ENCODE measurements at places on chromosomes 7 and 10.
A peak's percentile ranks its signal among the peaks of the same experiment; 100 is the strongest.

- no peak for ATAC-seq
These were observed 837 bp downstream of the SLC29A3 start for GRCh38 chr10:71319800-71320392.

DNA sequence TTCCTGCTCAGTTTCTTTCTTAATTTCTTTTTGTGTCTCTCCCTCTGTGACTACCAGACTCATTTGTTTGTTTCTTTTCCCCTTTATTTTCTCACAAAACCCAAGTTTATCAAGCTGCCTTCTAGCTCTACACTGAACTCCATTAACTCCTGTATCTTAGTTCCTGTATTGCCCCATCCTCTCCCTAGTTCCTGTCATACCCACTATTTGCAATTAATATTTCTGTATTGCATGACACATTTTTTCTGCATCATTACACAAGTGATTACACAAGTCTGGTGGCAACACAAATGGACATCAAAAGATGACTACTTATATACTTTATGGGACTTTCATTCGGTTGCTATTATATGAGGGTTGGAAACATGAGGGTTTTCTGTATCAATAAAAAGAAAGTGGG is 26.9 kb upstream of the OR9A4 start:
- ATAC-seq, result no peak

GRCh38 chr10:11331726-11332125 is 279.7 kb downstream of the USP6NL start:
- no peak for ATAC-seq

DNA sequence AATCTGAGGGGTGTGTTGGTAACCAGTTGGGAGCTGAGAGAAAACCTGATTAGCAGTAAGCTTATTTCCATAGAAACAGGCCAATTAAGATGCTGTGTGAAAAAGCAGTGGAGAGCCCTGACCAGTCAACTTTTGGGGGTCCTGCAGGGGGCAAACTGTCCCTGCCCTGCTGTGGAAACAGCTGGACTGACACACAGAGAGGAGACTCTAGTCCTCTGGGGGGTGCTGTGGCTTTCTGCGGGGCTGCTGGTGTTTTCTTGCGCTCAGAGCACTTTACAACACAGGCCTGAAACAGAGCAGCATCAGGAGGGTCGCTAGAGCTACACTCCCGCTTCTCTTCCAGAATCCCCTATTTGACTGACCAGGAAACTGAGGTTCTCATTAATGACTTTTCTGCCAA is 546.9 kb upstream of the GALNT17 start:
- no peak for ATAC-seq

- peak; percentile 62 for ATAC-seq
These were observed 1.7 kb upstream of the EGR2 start for GRCh38 chr10:62817766-62818425.

DNA sequence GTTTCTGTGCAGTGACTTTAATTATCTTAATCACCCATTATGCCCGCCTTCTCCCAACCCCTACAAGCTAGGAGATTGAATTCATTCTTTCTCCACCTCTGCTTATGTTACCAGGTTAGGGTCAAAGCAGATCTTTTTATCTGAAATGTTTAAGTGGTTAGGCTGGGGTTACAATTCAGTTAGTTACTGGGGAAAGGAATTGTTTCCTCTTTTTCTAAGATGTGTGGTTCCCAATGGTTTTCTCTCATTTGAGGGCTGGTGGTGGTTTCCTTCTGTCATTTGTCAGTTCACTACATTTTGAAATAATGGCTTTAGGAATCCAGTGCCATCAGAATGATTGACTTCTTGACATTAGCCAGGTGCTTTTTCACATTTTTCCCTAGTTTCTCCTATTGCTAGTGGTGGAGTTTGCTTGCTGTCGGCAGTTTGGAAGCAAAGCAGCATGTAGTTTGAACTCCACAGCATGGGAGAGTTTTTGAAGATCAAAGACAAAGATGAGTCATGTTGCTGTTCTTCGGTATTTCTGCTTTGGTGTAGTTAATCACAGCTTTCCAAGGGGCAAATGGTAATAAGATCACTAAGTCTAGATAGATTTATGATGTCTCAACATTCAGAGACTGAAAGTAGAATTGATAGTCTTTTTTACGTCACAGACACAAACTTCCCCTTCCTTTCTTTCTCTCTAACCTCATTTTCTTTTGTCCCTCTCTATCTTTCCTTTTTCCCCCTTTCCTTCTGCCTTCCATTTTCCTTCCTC is 168.2 kb downstream of the SND1 start:
- no peak for ATAC-seq

GRCh38 chr7:157479326-157479725 is 142.5 kb downstream of the DNAJB6 start:
- ATAC-seq, result no peak

DNA sequence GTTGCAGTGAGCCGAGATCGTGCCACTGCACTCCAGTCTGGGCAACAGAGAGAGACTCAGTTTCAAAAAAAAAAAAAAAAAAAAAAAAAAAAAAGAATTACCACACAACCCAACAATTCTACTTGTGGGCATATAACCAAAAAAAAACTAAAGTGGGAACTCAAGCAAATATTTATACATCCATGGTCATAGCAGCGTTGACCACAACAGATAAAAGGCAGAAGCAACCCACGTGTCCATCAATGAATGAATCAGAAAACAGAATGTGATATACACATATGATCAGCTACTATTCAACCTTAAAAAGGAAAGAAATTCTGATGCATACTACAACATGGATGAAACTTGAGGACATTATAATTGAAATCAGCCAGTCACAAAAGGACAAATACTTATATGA is 179.3 kb upstream of the NEBL start:
- no peak for ATAC-seq

- ATAC-seq, result no peak
These were observed 5.9 kb upstream of the UPF2 start for GRCh38 chr10:12048547-12048946.

DNA sequence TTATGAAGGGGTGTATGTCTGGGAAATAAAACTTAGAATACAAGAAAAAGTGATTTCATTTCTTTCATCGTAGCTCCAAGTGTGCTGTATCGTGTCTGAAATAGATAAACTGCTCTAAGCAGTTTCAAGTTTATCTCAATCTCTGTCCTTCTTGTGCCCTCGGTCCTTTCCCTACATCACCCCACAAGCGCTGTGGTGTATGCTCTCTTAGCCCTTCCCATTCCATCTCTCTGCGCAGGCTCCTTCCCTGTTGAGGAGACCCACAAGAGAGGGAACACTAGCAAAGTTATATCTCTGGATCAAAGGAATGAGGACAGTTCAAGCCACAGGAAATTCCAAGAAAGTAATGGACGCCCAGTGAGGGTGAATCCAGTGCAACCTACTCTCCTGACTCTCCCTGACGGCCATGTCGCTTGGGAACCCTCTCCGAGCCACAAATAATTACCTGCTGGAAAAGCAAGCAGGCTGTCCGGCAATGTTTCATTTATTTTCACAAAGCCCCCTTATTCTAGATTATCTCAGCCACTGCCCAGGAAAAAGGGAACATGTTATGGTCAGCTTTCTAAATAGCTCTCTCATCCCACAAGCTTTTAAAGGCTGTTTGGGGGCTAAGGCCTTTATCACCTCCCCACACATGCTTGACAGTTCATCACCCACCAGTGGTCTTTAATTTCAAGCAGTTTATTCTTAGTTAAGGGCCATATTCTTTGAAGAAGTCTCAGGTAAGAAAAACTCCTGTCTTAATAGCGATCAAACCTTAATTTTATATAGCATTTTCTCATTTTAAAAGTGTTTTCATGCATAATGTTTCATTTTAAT is 34.8 kb downstream of the LRRC4 start:
- no peak for ATAC-seq

DNA sequence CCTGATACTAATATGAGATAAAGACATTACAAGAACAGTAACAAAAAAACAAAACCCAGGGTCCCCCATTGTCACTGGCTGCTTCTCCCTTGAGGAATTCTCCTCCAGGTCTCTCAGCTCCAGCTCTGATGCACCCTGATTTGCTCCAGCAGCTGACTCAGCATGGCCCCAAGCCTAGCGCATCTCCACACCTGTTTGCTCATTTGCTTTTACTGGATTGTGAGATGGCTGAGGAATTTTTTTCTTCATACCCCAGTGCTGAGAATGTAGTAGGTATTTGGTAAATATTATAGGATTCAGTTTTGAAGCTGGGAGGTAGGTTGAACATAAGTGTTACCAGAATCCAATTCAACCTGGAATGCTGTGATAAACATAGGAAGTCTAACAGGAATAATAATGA is 171.9 kb downstream of the PKD1L1 start:
- no peak for ATAC-seq
